ENCODE measurements at places on chromosomes 11 and 22. TPM values are rescaled to one million over a fixed set of nuclear protein-coding genes. Genes with fewer than 3 reads are reported as not detected.

Gene CPT1B
- 253 TPM for total RNA-seq

- no peak for DNase-seq
Observed at GRCh38 chr22:27344546-27344945, 457.0 kb downstream of the MN1 start.

- peak; percentile 49 for DNase-seq
Observed at GRCh38 chr22:39219071-39220039, 25.4 kb downstream of the PDGFB start.

GRCh38 chr11:5367448-5368074 is 16.1 kb upstream of the OR51M1 start:
- no peak for DNase-seq

GRCh38 chr11:6129635-6130034 is 22.2 kb downstream of the OR56B4 start:
- no peak for DNase-seq

DNA sequence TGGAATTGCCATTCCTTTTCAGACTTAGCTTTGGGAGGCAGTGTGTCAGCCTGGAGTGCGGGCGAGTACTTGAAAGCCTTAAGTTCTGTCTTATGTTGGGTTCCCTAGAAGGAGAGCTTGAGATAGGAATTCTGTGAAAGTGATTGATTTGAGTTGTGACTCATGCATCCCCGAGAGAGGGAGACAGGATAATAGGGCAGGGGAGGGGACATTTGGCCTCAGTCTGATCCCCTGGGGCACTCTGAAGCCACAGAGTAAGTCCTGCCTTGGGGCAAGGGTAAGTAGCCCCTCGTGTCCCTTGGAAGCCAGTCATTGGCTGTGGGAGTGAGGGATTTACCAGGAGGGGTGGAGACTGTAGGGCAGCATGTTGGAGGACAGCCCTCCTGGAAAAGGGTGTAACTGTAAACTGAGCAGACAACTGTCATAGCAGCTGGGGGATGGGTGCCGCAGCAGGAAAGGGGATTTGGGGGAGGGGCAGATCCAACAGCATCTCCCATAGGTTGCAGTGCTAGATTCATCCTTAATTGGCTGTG is 44.0 kb downstream of the KIAA1671 start:
- no peak for DNase-seq
